ENCODE measurements at places on chromosomes 3 and 15.
A peak's percentile ranks its signal among the peaks of the same experiment; 100 is the strongest.

GRCh38 chr15:90501898-90502297 is 27.8 kb upstream of the CRTC3 start:
- no peak for DNase-seq

- no peak for DNase-seq
Observed at GRCh38 chr3:97910931-97911351, 61.3 kb downstream of the RIOX2 start.

GRCh38 chr15:31206386-31207181 is 105.1 kb upstream of the TRPM1 start:
- DNase-seq = no peak

DNA sequence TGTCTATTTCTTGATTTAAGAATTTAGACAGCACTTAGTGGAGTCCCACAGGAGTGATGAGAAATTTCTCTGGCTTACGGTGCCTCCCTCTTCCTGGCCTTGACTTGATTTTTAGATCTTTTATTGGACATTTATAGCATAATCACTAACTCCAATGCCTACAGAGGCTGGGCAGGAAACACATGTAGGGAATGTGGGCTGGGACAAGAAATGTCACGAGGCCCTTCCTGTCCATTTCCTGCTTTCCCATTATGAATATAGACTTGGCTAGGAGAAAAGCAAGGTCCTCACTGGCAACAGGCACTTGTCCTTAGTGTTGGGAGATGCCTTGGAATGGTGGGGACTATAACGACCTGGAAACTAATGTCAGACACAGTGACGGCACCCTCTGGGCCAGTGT is 100.3 kb downstream of the MYLK start:
- no peak for DNase-seq

DNA sequence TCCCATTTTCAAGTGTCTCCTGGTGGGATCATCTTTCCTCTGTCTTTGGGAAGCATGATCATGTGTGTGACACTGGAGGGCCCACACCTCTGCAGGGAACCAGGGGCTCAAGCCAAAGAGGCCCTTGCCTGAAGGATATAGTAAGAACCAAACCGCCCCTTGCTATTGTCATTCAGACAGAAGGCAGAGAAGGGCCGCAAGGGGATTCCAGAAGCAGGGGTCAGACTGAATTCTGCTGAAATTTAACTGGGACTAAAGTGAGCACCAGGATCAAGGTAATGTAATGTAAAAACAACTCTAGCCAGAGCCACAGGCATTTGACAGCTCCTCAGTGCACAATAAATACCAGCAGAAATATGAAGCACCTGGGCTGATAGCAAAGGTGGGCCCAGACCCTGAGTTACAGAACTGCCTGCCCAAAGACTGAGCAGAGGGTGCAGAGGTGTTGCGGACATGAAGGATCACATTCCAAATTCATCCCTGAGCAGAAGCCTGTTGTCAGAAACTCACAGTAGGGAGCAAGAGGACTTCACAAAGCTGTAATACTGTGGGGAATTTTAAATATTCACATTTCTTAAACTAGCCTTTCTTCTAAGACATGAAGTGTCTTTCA is 46.0 kb upstream of the RASGRF1 start:
- no peak for DNase-seq

- DNase-seq = no peak
Observed at GRCh38 chr15:35649575-35649974, 103.6 kb upstream of the DPH6 start.

GRCh38 chr3:108835101-108835500 is 12.5 kb downstream of the TRAT1 start:
- DNase-seq = no peak

DNA sequence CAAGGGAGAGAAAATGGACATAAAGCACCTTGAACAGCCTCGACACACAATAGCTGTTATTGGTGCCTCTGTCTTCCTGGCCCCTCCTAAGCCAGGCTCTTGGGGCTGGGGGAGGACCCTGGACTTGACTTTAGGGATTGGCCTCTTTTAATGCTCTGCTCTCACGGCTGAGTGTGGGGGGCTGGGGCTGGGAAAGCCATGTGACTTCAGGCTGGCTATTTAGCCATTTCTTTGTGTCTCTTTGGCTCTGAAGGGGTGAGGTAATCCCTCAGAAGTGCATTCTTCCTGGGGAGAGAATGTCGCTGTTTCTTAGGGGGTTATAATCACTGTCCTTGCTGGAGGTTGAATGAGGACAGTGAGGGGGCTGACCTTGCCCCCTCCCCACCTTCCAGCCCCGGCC is 26.2 kb downstream of the MAGEF1 start:
- no peak for DNase-seq

GRCh38 chr3:187994221-187995042 is 159.5 kb upstream of the LPP start:
- DNase-seq = no peak

DNA sequence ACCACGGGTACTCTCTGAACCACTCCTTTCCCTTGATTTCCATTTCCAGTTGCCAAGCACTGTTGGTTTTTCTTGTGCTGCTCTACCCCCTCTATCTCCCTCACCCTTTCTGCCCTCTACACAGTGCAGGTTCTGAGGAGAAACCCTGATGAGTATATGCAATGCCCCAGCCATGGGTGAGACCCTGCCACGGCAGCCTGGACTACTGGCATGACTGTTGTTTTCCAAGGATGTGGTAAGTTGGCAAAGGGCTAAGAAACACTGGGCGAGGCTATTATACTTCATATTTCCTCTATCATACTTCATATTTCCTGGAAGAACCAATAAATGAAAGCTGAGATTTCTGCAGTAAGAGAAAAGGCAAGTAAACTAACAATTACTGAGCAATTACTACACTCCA is 27.9 kb downstream of the CHAC1 start:
- DNase-seq = no peak

DNA sequence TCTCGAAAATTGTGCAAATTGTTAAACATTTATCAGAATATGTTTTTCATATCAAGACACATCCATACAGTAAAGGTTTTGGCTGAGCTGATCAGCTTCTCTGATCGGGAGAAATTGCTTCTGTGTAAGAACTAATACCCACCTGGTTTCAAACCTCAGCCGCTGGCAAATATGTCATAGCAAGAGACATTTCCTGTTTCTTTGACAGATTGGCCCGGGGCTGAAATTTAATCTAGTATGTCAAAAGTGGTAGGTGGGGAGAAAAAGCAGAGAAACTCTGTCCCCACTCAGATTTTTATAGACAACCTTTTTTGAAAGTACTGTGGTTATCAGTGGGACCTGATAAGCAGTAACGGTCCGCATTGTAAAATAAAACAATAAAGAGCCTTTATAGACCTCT is 88.8 kb upstream of the SLC24A5 start:
- DNase-seq = no peak

DNA sequence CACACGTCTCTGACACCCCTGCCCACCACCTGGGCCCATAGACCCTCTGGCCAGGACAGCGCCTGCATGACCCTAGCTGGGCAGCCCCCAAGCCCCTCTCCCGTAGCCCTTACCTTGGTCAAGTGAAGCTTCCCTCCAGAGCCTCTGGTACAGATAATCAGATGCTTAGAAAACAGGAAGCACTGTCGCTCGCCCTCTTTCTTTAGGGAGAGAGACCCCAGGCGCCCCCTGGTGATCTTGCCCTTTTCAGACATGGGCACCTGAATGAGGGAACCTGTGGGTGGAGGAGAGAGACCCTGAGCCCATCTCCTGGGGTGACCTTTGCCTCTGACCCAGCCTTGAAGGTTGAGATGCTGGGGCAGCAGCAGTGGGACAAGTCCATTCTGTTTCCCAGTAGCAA is 65.4 kb downstream of the RASGRF1 start:
- DNase-seq = no peak

- no peak for DNase-seq
Observed at GRCh38 chr3:128367761-128368160, 98.9 kb downstream of the DNAJB8 start.

DNA sequence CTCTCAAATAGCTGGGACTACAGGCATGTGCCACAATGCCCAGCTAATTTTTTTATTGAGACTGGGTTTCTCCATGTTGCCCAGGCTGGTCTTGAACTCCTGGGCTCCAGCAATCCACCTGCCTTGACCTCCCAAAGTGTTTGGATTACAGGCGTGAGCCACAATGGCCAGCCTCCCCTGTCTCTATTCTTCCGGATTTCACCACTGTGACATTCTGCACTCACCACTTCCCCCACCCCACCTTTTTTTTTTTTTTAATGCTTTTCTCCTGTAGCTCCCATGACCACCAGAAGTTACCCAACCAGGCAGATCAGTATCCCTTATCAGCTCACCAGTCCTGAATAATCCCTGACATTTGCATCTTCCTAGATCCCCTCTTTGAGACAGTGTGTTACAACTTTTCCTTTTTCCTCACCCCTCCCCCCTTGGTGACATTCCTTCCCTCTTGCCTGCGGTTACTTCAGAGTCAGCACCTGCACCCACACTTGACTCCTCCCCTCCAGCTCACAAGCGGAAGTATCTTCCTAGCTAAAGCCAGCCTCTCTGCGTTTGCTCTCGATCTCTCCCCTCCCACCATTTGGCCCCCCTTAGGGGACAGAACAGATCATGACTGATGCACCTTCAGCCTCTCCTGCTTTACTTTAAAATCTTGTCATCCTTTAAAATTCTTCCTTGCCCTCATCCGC is 13.5 kb upstream of the ZNF592 start:
- DNase-seq = no peak

DNA sequence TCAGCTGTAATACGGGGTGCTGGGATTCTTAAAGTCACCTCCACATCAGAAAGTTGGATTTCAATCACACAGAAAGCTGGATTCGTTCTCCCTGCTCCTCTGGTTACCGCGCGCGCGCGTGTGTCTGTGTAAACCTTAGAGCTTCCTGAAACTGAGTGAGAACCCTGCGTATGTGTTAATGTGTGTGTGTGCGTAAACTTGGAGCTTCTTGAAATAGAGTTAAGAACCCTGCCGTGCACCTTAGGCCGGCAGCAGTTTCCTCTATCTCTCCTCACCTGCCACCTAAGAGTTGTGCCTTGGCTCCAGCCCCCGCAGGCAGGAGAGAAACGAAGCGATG is 531 bp downstream of the LZTFL1 start:
- no peak for DNase-seq

DNA sequence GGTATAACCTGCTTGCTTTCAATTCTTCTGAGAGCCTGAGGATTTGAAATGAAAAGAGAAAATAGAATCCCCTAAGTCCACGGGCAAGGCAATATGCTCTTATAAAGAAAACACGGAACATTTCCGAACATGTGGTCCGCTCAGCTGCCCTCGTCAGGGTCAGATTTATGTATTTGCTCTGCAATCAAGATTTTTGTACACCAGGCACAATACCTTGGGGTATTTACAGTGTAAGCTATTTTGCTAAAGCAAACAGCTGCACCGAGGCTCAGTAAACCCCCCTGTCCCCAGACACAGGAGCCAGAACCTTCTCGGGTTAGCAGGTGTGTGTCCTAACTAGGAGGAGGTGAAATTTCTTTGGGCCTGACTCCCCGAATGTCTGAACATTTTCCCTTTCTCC is 155.8 kb upstream of the LRIG1 start:
- no peak for DNase-seq

DNA sequence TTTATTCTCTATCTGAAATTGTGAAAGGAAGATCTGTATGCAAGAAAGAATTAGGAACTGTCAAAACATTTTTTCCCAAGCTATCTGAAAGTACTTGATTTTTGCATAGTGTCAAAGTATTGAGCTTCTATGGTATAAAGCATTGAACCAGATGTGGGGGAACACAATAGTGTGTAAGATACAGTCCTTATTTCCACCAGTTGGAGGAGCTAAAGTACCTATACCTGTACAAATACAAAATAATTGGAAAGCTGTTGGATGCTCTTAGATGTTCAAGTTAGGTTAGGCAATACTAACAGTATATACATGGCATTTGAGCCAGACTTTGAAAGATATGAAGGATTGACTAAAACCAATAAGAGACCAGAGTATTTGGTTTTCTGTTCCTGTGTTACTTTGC is 148.4 kb downstream of the B3GALNT1 start:
- no peak for DNase-seq

GRCh38 chr15:100889385-100890050 is 9.9 kb downstream of the ALDH1A3 start:
- no peak for DNase-seq

GRCh38 chr3:39388741-39389248 is 5.6 kb downstream of the SLC25A38 start:
- DNase-seq = no peak

GRCh38 chr3:13047296-13048165 is 25.7 kb downstream of the IQSEC1 start:
- no peak for DNase-seq

DNA sequence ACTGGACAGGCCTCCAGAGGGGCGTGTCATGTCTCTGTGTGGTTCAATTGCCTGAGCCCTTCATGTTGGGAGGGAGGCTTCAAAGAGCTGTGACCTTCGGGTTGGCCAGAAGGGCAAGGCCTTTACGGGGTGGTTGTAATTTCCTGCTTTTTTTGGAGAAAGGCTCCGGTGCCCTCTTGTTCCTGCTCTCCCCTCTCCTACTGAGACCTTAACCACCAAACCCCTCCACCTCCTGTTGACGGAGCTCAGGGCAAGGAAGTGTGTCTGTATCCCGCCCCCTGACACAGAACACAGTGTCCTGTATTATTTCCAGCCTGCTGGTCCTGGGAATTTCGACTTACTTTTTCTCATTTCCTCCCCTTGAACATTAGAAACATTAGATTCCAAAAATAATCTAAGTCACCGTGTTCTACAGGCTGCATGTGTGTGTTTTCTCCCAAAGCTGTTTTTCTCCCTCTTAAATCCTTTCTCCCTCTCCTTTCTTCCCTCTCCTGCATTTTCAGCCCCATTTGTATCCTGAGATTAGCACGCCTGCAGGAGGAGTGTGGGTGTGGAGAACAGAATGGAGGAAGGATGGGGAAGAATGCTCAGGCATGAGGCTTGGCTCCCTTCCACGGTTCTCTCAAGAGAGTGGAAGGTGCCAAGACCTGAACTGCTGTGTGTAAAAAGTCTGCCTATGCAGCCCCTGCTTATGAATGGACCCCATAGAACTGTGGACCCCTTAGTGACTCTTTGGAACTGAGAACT is 285.4 kb upstream of the ROPN1 start:
- DNase-seq = peak; percentile 72

DNA sequence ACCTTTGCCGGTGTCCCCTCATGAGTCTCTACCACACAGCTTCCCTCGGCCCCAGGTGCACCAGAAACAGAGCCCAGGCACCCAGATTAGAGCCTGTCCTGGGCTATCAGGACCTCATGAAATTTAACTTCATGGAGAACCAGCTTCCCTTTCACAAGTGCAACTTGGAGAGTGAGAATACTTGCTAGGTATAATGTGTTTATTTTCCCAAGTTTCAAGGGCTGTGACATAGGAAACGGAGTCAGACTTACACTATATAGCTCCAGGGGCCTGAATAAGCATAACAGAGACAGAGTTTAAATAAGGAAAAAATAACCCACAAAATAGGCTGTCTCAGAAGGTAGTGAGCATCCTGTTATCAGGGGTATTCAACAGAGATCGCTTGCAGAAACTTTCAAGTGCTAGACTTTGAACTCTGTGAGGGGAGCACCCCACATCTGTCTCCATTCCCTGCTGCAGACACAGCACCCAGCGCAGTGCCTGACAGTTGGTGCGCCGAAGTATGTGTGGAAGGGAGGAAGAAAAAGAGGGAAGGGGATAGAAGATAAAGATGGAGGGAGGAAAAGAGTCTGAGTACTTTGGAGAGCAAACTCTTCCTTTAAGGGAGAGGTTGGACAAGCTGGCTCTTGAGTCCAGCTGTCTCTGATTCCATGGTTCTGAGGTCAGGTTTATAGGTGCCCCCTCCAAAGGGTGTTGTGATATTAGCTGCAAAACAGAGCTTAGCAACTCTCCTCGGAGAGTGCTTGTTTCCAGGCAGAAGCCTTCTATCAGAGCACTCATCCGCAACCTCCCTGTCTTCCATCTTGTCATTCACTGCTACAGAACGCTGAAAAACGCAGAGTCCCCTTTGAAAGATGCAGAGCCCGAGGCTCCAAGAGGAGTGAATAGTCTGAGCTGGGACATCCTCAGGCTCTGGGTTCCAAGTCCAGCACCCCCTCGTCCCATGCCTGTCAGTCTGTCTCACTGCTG is 84.8 kb downstream of the CPN2 start:
- no peak for DNase-seq

Measured in putamen (tissue), 1 donor.